Kidney glomerular epithelial cell (primary cell): ENCODE measurements at places on chromosomes 3 and 15.

DNA sequence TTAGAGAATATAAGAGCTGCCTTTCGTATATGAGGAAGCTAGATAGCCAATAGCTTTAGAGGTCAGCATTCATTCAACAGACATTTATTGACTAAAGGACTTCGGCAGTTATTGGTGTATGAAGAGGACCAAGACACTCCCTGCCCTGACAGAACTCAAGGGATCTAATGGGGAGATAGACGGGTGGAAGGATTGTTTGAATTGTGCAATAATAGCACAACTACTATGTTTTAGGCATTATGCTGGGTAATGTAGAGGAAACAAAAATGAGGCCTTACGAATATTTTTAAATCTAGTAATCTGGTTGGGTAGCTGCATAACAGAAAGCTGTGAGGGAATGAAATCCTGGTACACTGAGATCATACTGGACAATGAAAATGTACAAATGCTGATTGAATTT is 5.0 kb downstream of the LRCH3 start:
- DNase-seq, result no peak

- DNase-seq, result no peak
Observed at GRCh38 chr3:8653800-8654408, 9.3 kb upstream of the SSUH2 start.

DNA sequence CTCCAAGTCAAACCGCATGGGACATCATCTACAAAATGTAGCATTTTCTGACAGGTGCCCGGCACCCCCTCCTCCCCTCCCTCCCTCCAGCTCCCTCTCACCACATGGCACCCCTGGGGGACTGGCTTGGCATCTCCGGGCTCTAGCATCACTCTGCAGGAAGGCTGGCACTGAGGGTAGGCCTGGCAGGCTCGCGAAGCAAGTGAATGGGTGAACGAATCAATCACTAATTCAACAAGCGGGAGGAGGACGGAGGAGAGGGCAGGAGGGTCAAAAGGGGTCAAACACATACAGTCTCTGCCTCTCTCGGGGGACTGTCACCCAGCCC is 155.7 kb downstream of the NUP210 start:
- DNase-seq, result no peak

DNA sequence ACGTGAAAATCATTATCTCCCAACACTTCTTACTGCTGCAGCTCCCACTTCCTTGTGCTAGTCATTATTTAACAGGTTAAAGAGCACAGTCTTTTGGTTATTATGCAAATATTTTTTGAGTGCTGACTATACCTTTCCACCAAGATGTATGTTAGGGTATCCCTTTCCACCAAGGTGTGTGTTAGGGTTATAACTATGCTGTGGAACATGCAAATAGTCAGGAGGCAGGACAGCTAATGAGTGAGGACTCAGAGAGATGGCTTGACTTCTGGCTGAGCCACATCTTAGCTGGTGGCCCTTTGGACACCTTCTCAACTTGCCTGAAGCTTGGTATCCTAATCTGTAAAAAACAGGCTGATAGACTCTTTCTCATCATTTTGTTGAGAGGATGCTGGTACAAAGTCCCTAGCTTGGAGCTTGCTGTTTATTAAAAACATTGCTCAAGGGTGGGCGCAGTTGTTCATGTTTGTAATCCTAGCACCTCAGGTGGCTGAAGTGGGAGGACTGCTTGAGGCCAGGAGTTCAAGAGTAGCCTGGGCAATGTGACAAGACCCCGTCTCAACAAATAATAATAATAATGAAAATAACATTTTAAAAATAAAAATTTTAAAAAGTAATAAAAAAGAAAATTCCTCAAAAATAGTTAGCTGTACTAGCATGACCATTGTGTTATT is 160.5 kb upstream of the ADAMTS9 start:
- no peak for DNase-seq

DNA sequence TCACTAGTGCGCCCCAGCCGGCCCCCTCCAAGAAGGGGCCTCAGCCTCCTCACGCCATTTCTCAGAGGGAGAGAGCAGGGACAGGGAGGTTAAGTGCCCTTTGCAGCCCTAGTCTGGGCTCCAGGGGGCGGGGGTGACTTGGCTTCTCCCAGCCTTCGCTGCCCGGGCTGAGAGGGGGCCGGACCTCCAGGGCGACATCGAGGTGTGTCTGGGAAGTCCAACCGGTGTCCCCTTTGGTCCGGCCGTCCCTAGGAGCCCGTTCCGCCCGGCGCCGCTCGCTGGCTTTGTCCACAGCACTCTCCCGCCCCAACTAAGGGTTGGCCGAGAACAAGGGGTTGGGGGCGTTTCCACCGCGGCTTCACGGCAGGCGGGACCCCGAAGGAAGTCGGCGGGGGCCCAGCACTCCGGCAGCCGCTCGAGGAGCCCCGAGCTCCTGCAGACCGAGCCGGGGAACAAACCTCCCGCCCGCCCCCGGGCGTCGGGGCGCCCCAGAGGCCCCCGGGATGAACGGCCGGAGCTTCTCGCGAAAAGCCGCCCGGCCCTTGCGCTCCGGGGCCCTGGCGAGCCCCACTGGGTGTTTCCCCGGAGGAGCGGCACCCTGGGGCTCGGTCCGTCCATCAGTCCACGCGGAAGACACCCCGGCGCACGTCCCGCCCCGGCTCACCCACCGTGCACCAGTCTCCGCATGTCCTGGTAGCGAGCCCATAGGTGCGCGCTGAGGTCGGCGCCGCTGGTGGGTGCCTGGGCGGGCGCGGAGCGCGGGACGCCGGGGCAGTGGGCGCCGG is 627 bp downstream of the NT5DC2 start:
- DNase-seq, result no peak

- no peak for DNase-seq
Observed at GRCh38 chr15:66761726-66762595, 59.9 kb downstream of the SMAD6 start.

DNA sequence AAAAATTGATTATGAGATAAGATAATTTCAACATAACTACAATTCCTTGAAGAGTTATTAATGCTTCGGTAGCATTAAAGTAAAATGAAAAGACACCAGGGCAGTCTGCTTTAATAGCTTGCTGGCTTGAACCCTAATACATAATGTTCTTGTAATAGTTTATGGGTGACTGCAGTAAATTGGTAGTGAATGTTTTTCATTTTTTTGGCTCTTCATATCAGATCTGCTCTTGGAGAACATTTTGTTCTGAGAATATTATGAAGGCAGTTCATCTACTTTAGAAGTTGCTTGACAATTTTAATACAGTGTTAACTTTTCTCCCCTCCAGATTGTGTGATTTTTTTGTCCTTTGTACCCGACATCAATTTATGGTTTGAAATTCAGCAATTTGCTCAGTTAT is 128.4 kb downstream of the ZBTB20 start:
- DNase-seq, result no peak

- DNase-seq, result no peak
Observed at GRCh38 chr3:145798696-145799537, 362.1 kb downstream of the PLOD2 start.

DNA sequence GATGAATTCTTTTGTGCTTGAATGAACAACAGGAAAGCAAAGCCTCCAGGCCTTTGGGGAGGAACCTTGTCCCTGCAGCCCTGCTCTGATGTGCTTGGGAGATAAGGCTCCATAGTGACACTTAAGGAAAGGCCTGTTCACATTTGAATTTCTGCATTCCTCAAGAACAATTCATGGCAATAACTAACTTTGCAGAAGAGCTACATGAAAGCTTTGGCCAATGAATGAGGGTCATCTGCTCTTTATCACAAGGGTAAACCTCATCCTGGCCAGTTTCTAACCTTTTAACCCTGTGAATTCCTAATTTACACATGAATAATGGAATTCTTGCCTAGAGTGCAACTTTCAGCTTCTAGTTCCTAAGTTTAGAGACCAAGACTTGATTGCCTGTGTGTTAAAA is 5.6 kb downstream of the PRTG start:
- peak; percentile 51 for DNase-seq

GRCh38 chr3:187971629-187972028 is 182.3 kb upstream of the LPP start:
- DNase-seq, result no peak

GRCh38 chr15:43268111-43269105 is 1.7 kb upstream of the TGM5 start:
- DNase-seq, result no peak

GRCh38 chr3:187183210-187183862 is 13.9 kb upstream of the RTP1 start:
- DNase-seq, result no peak

DNA sequence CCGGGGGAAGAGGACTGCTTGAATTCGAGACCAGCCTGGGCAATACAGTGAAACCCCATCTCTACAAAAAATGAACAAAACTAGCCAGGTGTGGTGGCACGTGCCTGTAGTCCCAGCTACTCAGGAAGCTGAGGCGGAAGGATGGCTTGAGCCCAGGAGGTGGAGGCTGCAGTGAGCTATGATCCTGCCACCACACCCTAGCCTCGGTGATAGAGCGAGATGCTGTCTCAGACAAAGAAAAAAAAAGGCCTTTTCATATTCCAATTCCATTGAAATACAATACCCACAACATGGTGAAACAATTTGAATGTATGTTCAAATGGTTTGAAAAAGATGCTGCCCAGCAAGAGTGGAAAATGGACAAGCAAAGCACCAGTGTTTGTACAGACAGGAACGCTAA is 61.8 kb upstream of the ZNF148 start:
- no peak for DNase-seq

GRCh38 chr15:101165905-101166471 is 85.9 kb downstream of the CHSY1 start:
- no peak for DNase-seq

- DNase-seq, result no peak
Observed at GRCh38 chr3:163556813-163557523, 1521.3 kb downstream of the SI start.

DNA sequence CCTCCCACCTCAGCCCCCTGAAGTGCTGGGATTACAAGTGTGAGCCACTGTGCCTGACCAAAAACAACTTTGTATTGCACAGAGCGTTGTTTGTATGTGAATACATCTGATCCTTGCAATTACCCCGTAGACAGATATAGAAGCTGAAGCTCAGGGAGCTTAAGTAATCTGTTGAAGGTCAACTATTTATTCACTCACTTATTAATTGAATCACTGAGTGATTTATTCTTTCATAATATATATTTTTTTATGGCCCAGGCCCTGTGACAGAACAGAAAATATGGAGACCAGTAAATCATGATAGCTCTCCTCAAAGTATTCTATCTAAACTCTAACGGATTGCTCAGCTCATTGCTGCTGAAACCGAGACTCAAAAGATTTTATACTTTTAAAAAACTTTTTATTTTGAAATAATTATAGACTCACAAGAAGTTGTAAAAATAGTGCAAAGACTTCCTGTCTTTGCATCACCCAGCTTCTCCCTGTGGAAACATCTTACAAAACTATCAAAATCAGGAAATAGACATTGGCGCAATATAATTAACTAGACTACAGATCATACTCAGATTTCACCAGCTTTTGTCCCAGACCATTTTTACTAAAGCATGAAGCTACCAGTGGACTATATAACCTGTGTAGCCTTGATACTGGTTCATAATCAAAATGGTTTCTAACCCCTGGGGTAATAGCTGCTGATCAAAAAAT is 466.1 kb downstream of the PDCD6IP start:
- no peak for DNase-seq

- no peak for DNase-seq
Observed at GRCh38 chr15:77713281-77713680, 80.6 kb upstream of the LINGO1 start.

DNA sequence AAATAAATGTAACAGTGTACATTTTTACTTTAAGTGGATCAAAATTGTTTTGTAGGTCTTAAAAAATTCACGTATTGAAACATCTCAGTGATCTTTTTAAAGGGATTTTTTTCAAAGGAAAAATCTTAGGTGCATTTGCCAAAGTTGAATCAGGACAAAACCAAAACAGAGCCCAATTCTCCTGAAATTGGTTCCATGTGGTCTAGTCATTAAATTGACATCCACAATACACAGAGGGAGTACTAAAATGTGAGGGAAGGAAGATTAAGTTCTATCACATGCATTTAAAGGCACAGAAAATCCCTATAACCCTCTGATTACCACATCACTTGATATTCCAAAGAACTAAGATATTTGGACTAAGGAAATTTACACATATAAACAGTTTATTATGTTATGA is 39.3 kb upstream of the HDC start:
- DNase-seq, result no peak

DNA sequence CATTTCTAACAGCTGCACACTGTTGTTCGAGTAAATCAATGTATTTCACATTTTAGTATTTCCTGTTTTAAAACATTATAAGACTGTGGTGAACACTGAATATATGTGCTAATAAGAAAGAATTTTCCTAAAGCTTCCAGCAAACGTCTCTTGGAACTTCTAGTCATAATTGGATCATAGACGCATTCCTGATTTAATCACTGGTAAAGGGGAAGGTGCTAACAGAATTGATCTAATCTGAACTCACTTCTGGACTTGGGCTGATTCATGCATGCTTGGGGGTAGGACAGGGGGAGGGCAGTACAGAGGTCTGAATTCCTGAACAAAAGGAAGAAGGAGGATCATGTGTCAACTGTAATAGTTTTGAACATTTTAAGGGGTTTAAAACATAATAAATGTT is 7.3 kb upstream of the LEKR1 start:
- DNase-seq, result peak; percentile 38

GRCh38 chr3:179513862-179514261 is 48.9 kb upstream of the ACTL6A start:
- no peak for DNase-seq

DNA sequence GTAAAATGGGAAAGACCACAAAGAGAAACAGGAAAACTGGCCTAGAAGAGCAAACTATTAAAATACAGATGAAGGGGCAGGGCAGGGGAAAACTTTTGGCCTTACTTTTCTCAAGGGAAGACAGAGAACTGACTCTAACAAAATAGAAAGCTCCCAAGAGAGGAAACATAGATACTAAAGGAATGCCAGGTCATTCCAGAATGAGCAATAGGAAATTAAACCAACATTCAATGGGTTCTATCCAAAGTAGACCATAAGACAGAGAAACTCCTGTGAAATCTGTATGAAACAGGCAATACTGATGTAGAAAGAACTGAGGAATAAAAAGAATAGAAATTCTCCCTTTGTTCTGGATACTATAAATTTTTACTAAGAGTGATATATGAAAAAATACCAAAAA is 491.8 kb downstream of the MECOM start:
- DNase-seq, result no peak
